ENCODE measurements at places on chromosomes 6 and 20. TPM values are rescaled to one million over a fixed set of nuclear protein-coding genes. Genes with fewer than 3 reads are reported as not detected.

MUCL3 gene
- not detected for total RNA-seq

OR2J3 gene
- total RNA-seq = not detected

CDH4 gene
- 7.8 TPM for total RNA-seq

EDN3 gene
- total RNA-seq = 0.30 TPM

RHAG gene
- 0.10 TPM for total RNA-seq

RAB23 gene
- total RNA-seq = 8.2 TPM

PPP1R11 gene
- 42.1 TPM for total RNA-seq

LHFPL5 gene
- not detected for total RNA-seq

ZNF343 gene
- 13.1 TPM for total RNA-seq

TSBP1 gene
- not detected for total RNA-seq

MYH7B gene
- total RNA-seq = 0.04 TPM
